Transverse colon (tissue), 4 donors: ENCODE measurements at places on chromosomes 1 and 21.

GRCh38 chr1:109225308-109225707 lies 11.6 kb downstream of the SARS1 start:
- DNase-seq, result no peak

GRCh38 chr1:115429884-115430283 lies 91.8 kb upstream of the NGF start:
- DNase-seq, result no peak

DNA sequence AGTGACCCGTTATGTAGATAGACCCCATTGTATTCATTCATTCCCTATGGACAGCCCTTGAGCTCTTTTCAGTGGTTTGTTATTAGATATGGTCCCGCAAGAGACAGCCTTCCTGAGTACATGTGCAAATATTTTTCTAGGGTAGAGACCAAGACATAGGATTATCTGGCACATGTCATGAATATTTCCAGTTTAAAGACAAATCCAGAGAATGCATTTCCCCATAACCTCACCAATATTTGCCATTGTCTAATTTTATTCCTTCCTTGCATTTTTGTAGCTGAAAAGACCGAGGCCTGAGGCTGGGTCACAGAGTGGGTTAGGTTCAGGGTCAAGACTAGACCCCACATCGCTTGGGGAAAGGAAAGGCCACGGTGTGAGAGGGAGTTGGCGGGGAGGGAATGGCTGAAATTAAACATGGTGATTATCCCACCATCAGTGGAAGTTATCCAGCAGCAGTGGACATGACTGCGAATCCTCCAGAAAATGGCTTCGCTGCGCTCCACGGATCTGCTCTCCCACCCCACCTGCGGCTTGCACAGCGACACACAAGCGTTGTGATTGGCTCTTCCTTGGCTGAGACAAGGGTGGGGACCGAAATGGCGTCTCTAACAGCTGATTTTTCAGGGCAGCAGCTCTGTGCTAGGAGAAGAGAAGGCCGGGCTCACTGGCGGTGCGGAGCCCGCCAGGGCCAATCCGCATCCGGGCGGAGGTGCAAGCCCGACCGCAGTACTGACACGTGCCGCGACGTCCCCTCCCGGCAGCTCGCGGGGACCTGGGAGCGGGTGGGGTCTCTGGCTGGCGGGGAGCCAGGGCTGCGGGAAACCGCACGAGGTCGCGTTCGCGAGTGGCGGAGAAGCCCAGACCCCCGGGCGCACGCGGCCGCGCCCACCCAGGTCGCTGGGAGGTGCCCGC lies 16.1 kb upstream of the STMN1 start:
- DNase-seq, result peak; percentile 36

GRCh38 chr1:56301791-56302190 lies 277.6 kb downstream of the PLPP3 start:
- no peak for DNase-seq

DNA sequence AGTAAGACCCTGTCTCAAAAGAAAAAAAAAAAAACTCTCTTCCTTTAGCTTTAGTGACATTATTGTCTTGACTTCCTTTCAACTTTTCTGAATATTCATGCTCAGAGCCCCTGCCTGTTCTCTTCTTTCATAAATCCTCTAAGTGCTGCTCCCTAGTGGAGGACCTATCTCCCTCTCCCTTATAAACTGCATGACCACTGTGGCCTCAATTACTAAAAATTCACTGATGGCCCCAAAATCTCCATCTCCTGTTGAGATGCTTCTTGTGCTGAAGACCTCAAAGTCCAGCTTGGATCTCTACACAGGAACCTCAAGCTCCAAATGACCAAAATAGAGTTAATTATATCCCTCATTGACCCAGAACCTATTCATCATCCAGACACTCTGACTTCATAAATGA lies 7.8 kb downstream of the ITLN1 start:
- no peak for DNase-seq

GRCh38 chr1:161492827-161493226 lies 12.4 kb upstream of the FCGR2A start:
- DNase-seq, result no peak

GRCh38 chr1:241870336-241870735 lies 22.3 kb downstream of the EXO1 start:
- DNase-seq, result no peak

DNA sequence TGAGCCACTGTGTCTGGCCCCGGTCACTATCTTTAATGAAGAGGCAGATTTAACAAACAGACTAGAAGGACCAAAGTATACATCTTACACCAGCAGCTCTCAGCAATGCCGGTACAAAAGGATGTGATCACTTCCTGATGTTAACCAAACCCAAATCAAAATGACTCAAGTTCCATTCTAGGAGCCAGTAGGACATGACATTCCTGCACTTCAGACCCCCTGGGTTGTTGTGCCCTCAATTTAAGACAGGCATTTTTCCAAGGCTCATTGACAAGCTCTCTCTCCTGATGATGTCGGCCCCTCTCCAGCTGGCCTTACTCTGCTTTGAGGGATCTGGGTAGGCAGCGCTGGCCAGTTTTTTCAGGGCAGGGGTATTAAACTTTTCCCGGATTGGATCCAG lies 35.1 kb downstream of the YARS1 start:
- no peak for DNase-seq

GRCh38 chr1:184854036-184854435 lies 99.4 kb upstream of the EDEM3 start:
- no peak for DNase-seq

DNA sequence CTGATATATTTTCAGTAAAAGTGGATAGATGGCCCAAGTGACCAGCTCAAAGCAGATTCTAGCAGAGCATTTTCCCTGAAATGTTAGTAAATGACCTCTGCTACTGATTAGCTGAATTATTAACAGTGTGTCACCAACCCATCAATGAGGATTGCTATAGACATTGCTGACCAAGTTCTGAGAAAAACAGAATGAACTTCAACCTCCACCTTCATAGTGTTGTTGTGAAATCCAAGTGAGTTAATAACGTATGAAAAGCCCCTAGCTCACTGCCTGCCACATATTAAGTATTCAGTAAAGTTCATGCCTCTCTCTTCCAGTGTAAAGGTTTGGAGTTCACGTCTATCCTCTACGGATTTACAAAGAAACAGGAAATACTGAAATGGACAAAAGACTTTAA lies 15.8 kb downstream of the PLPP3 start:
- no peak for DNase-seq

GRCh38 chr1:14968251-14968851 lies 185.2 kb upstream of the TMEM51 start:
- DNase-seq, result no peak

GRCh38 chr1:186155594-186155993 lies 219.5 kb downstream of the TPR start:
- no peak for DNase-seq

DNA sequence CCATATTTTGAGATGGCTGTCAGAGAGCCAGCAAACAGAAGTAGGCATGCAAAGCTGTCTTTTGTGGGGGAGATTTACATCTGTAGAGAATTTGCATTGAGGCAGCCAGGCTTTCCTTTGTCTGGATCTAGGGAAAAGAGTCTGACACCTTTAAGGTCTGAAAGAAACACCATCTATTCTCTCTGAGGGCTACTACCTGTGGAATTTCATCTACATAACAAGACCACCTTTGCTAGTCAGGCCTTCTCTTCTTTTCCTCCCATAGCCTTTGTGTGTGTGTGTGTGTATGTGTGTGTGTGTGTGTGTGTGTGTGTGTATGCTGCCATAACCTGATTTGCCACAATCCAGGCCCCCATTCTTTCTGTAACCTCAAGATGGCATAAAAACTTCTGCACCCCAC lies 28.4 kb upstream of the DMRTB1 start:
- DNase-seq, result no peak

GRCh38 chr1:187047298-187047697 lies 218.5 kb downstream of the PLA2G4A start:
- no peak for DNase-seq

DNA sequence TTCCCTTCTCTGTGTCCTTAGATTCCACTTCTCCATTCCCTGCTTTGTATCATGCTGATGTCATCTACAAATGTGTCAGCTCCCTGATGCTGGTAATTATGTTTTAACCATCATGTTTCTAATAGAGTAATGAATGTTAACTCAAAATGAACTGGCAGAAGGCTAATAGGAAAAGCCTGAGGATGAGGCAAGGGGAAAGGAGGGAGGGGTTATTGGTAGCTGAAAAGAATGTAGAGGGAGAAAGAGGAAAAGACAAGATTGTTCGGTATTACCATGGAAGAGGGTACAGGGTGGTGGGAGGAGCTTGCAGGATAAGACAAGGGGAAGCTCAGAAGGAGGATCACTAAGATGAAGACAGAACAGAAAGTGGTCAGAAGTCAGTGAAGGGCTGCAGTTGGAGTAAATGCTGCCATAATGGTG lies 150.9 kb downstream of the ZC3H11B start:
- no peak for DNase-seq

DNA sequence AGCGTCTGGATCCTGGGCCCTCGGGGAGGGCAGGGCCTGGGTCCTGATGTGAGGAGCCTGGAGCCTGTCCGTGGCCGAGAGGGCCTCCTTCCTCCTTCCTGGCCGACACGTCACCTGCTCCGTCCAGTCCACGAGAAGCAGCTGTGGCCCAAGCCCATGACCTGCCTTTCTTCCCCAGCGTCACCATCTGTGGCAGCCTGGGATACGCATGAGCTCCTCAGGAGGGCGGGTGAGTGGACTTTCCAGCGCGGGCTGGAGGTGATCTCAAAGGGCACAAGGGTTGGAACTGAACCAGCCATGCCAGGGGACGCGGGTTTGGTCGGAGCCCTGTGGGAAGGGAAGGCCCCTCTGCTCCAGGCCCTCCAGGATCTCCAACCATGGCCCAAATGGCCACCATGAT lies 90.4 kb downstream of the DHRS3 start:
- DNase-seq, result no peak

DNA sequence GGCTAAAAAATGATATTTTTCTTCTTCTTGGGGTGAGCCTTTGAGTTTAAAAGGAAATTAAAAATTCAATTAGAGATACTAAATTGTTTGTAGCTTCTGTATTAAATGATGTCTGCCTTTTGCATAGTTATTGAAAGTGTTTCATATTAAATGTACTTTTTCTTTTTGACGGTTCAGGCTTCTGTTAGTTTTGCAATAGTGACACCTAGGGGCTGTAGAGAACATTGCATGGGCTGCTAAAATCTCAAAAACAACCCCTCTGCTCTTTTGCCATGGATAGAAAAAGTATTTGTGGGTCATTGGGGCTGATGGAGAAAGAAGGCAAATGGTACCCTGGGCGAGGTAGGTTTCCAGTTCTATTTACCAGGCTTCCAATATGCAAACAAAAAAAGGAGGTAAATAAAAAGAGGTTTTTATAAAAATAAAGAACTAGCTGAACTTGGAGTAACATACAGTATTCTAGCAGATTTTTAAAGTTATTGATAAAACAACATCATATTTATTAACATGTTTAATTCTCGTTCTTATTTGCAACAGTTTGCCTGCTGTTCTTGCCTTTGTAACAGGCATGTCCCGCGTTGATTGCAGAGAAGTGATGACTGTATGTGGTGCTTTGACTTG lies 115.4 kb upstream of the HOOK1 start:
- DNase-seq, result no peak

DNA sequence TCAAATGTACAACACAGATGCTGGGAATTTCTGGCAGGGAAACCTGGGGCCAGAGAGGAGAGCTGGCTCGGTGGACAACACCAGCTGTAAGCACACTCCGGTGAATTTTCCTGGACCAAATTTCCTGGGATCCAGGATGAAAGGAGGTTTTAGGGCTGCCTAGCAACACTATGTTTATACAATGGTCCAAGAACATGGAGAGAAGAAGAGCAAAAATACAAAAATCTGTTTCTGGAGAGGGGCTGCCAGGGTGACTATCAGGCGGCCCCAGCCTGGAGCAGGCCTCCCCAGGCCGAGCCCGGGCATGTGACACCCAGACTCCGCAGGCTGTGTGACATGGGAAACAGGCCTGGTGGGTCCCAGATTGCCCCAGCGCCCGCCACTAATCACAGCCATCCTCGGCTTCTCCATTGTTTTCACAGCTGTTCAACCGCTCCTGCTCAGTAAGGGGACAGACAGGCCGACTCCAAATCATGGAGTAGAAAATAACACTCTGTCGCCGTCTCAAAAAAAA lies 336.0 kb upstream of the NFIA start:
- no peak for DNase-seq

DNA sequence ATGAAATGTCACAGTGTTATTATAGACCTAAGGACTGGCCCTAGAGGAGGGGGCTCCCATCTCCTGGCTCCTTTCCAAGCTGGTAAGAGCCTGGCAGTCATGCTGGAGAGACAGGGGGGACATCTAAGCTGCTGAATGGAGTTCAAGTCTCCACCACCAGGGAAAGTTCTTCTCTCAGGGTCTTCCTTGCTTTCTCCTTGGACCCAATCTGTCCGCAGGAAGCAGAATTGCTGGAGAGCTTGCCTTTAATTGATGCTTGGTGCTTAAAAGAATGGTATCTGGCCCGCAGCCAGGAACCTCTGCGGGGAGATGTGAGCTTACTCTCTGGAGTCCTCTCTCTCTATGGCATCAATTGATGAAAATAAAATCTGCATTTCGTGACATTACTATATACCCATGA lies 25.1 kb downstream of the IRF2BP2 start:
- peak; percentile 31 for DNase-seq

- no peak for DNase-seq
Observed at GRCh38 chr1:86147755-86148154, 8.8 kb downstream of the COL24A1 start.

DNA sequence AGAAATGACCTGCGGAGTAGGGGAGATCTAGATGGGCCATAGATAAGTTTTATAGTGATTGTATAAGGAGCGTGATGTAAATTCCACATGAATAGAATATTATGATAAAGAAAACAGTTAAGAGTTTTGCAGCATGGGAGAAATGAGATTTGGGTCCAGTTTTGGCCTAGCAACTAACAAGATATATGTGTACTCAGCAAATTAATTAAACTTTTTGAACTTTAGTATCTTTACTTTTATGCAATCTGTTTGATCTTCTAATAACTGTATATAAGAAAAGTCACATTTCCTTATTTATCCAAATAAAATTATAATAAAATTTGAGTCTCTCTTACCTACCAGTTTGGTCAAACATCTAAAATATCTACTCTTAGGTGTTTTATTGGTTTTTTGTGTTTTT lies 1011.8 kb upstream of the NCAM2 start:
- DNase-seq, result no peak

DNA sequence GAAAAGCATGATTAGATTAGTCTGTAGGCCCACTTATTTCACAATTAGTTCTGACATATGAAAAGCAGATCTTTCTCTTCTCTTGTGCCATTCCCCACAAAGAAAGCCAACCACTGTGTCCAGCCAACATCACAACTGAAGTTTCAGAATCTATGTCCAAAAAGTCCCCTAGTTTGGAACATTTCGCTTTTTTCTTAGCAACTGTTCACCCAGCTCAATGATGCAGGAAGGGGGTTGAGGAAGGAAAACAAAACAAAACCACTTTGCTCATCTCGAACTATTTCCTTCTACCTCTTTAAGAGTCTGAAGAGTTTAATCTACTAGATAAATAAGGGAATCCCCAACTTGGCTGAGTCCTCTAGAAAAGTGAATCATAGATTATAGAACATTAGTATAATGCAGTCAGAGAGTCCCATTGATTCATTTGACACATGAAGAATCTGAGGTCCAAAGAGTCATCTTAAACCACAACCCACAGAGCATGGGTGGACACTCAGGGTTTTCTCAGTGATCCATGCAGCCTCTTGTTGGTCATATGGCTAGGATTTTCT lies 159.3 kb upstream of the SGIP1 start:
- no peak for DNase-seq

GRCh38 chr1:30126848-30127247 lies 596.5 kb downstream of the MATN1 start:
- DNase-seq, result peak; percentile 19
